ENCODE measurements at places on chromosomes 7 and 10. TPM values are rescaled to one million over a fixed set of nuclear protein-coding genes. Genes with fewer than 3 reads are reported as not detected.

The HSPA12A gene
- 2.3 TPM for total RNA-seq

The TSPAN12 gene
- total RNA-seq, result 1.3 TPM

- no peaks in the 10 kb centered on the region for H3K36me3 ChIP-seq
- no peaks in the 10 kb centered on the region for H3K27me3 ChIP-seq
- no peak for DNase-seq
- no peak overlapping the region for H3K4me3 ChIP-seq
- H3K4me1 ChIP-seq, result no peaks in the 10 kb centered on the region
These were observed 21.3 kb upstream of the LIPF start for GRCh38 chr10:88642963-88643362.

DNA sequence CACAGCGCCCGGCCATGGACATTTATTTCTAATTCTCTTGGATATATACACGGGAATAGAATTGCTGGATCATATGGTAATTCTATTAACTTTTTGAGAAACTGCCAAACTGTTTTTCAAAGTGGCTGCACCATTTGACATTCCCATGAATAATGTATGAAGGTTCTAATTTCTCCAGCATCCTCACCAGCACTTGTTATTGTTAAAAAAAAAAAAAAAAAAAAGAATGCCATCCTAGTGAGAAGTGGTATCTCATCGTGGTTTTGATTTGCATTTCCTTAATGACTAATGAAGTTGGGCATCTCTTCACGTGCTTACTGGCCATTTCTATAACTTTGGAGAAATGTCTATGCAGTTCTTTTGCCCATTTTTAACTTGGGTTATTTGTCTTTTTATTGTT is 13.5 kb downstream of the CNNM2 start:
- DNase-seq, result no peak
- no peaks in the 10 kb centered on the region for H3K27me3 ChIP-seq
- no peak overlapping the region for H3K4me3 ChIP-seq
- H3K27ac ChIP-seq, result no peak overlapping the region

The PSD gene
- total RNA-seq, result 3.4 TPM

The RTKN2 gene
- total RNA-seq, result 4.9 TPM

GRCh38 chr7:134368851-134369544 is 52.3 kb upstream of the SLC35B4 start:
- peaks cover 34% of the 10 kb centered on the region for H3K4me1 ChIP-seq
- H3K4me3 ChIP-seq, result no peak overlapping the region
- no peaks in the 10 kb centered on the region for H3K27me3 ChIP-seq
- peak overlapping the region; percentile 84 for H3K27ac ChIP-seq
- DNase-seq, result no peak

- H3K36me3 ChIP-seq, result no peaks in the 10 kb centered on the region
- no peak overlapping the region for H3K4me3 ChIP-seq
- DNase-seq, result no peak
These were observed 119.4 kb downstream of the COL28A1 start for GRCh38 chr7:7416031-7416858.

- H3K27me3 ChIP-seq, result no peaks in the 10 kb centered on the region
- peaks cover 12% of the 10 kb centered on the region for H3K4me1 ChIP-seq
- peaks cover 98% of the 10 kb centered on the region for H3K36me3 ChIP-seq
- no peak overlapping the region for H3K27ac ChIP-seq
- DNase-seq, result no peak
- no peak overlapping the region for H3K4me3 ChIP-seq
These were observed 90.4 kb downstream of the IDE start for GRCh38 chr10:92483539-92483938.

- H3K4me3 ChIP-seq, result no peak overlapping the region
- no peak overlapping the region for H3K27ac ChIP-seq
- H3K27me3 ChIP-seq, result no peaks in the 10 kb centered on the region
- H3K36me3 ChIP-seq, result no peaks in the 10 kb centered on the region
- no peak for DNase-seq
These were observed 70.2 kb downstream of the UBE2H start for GRCh38 chr7:129882531-129882930.

The VSIR gene
- 51.7 TPM for total RNA-seq

DNA sequence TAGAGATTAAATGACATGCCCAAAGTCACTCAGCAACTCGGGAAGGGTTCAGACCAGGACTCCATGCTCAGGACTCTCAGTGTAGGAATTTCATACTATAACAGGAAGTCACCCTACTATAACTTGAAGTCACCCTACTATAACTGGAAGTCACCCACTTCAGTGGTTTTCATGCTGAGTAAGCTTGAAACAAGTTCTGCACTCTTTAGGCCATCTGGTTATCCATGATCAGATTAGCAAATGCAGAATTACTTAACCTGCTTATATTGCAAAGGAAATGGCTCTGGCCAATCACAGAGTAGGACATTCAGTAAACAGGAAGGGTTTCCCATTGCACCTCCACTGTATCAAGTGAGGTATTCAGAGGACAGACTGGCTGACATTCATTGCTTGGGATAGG is 1240.4 kb downstream of the GATA3 start:
- no peaks in the 10 kb centered on the region for H3K4me1 ChIP-seq
- H3K27ac ChIP-seq, result no peak overlapping the region
- no peaks in the 10 kb centered on the region for H3K36me3 ChIP-seq
- no peaks in the 10 kb centered on the region for H3K27me3 ChIP-seq
- DNase-seq, result no peak
- H3K4me3 ChIP-seq, result no peak overlapping the region

- H3K27ac ChIP-seq, result no peak overlapping the region
- no peak overlapping the region for H3K4me3 ChIP-seq
- H3K27me3 ChIP-seq, result no peaks in the 10 kb centered on the region
- DNase-seq, result no peak
- H3K36me3 ChIP-seq, result no peaks in the 10 kb centered on the region
- no peaks in the 10 kb centered on the region for H3K4me1 ChIP-seq
These were observed 14.4 kb upstream of the MYL7 start for GRCh38 chr7:44155191-44156185.

The CYP3A7 gene
- total RNA-seq, result not detected

The CPA2 gene
- not detected for total RNA-seq

DNA sequence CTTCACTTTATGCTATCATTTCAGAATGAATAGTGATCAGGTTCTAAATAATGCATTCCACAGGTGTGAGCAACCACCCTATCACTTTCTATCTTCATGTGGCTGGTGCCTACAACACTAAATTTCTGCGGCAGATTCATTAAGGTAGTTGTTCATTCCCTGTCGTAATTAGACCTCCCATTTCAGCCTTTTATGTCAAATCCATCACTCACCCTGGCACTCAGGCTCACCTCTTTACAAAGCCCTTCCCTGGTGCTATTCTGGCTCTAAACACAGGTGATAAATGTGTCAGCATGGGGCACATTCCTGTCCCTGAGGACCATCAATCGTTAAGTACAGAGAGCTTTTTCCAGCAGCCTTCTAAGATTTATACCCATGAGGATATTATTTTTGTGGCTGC is 300.0 kb upstream of the C7orf33 start:
- no peaks in the 10 kb centered on the region for H3K36me3 ChIP-seq
- H3K27ac ChIP-seq, result no peak overlapping the region
- no peaks in the 10 kb centered on the region for H3K27me3 ChIP-seq
- no peak overlapping the region for H3K4me3 ChIP-seq
- H3K4me1 ChIP-seq, result no peaks in the 10 kb centered on the region

The LEP gene
- not detected for total RNA-seq

DNA sequence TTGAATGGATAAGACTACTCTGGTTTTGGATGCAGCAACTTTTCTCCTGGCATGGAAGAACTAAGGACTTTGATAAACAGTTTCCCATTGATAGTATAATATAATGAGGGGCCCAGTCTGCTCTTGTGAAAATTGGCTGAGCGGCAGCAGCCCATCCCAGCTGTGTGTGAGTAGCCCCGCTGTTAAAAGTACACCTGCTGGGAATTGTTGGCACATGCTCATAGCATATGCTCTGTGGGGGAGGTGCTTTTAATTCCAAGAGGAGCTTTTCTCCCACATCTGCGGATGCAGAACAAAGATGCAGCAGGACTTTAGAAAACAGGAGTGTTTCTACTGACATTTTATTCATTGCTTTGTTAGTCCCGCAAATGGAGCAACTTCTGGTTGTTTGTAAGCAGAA is 19.0 kb downstream of the SRI start:
- no peak for DNase-seq
- H3K27me3 ChIP-seq, result no peaks in the 10 kb centered on the region
- H3K4me3 ChIP-seq, result no peak overlapping the region
- no peak overlapping the region for H3K27ac ChIP-seq

- no peaks in the 10 kb centered on the region for H3K27me3 ChIP-seq
- no peak overlapping the region for H3K4me3 ChIP-seq
- no peak for DNase-seq
- H3K36me3 ChIP-seq, result no peaks in the 10 kb centered on the region
These were observed 254.7 kb downstream of the STK31 start for GRCh38 chr7:23964715-23965114.

DNA sequence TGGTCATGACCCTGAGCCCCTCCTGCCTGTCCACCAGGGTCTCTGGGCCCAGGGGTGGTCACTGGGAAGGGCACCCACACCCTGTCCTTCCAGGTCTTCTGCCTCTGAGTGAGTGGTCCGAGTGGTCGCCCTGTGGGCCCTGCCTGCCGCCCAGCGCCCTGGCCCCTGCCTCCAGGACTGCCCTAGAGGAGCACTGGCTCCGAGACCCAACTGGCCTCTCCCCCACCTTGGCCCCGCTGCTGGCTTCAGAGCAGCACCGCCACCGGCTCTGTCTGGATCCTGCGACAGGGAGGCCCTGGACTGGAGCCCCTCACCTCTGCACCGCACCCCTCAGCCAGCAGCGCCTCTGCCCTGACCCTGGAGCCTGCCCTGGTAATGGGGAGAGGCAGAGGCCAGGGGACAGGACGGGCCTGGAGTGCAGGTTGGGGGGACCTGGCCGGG is 13.9 kb upstream of the ZNF862 start:
- H3K36me3 ChIP-seq, result no peaks in the 10 kb centered on the region
- no peaks in the 10 kb centered on the region for H3K27me3 ChIP-seq
- peaks cover 15% of the 10 kb centered on the region for H3K4me1 ChIP-seq
- no peak overlapping the region for H3K27ac ChIP-seq
- no peak for DNase-seq
- no peak overlapping the region for H3K4me3 ChIP-seq

The UPP1 gene
- 59.0 TPM for total RNA-seq

GRCh38 chr7:111986601-111987000 is 219.6 kb downstream of the DOCK4 start:
- H3K36me3 ChIP-seq, result peaks cover 33% of the 10 kb centered on the region
- DNase-seq, result no peak
- H3K4me1 ChIP-seq, result no peaks in the 10 kb centered on the region

DNA sequence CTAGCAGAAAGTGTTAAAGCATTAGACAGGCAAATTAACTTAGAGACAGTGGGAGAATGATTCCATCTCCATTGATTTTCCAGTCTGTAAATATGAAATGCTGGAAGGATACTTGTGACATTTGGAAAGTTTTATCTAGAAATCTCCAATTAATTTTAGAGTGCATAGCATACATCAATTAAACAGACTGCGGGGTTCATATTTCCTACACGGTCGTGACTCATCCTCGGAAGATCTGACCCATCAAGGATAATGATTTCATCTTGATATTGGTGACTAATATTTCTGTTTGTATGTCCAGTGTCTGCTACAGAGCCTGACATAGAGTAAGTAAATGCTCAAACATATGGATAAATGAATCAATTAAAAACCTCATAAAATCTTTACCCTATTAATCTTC is 474.9 kb downstream of the KCNMA1 start:
- H3K4me1 ChIP-seq, result peaks cover 13% of the 10 kb centered on the region
- no peak overlapping the region for H3K4me3 ChIP-seq
- no peak for DNase-seq
- H3K27ac ChIP-seq, result no peak overlapping the region
- no peaks in the 10 kb centered on the region for H3K27me3 ChIP-seq

The ASIC3 gene
- 0.95 TPM for total RNA-seq

The MARVELD1 gene
- total RNA-seq, result 4.0 TPM

DNA sequence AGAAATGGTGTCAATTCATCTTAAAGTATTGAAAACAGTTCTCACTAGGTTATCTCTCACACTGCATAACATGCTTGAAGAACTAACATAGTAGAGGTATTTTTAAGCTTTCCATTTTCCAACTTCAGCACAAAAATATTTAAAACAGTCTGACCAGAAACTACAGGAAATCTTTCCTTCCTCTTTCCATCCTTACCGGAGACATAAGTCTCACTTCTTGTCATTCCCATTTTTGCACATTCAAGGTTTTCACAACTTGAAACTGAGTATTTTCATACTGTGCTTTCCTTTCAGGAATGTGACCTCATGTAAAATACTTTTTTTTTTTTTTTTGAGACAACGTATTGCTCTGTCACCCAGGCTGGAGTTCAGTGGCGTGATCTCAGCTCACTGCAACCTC is 45.2 kb downstream of the ARHGAP12 start:
- H3K4me3 ChIP-seq, result no peak overlapping the region
- no peaks in the 10 kb centered on the region for H3K36me3 ChIP-seq
- H3K27me3 ChIP-seq, result no peaks in the 10 kb centered on the region
- no peak for DNase-seq

The OR6V1 gene
- not detected for total RNA-seq

GRCh38 chr7:70406186-70406949 is 725.6 kb upstream of the GALNT17 start:
- DNase-seq, result no peak
- no peaks in the 10 kb centered on the region for H3K36me3 ChIP-seq
- H3K27me3 ChIP-seq, result no peaks in the 10 kb centered on the region
- H3K27ac ChIP-seq, result no peak overlapping the region
- no peaks in the 10 kb centered on the region for H3K4me1 ChIP-seq
- no peak overlapping the region for H3K4me3 ChIP-seq

DNA sequence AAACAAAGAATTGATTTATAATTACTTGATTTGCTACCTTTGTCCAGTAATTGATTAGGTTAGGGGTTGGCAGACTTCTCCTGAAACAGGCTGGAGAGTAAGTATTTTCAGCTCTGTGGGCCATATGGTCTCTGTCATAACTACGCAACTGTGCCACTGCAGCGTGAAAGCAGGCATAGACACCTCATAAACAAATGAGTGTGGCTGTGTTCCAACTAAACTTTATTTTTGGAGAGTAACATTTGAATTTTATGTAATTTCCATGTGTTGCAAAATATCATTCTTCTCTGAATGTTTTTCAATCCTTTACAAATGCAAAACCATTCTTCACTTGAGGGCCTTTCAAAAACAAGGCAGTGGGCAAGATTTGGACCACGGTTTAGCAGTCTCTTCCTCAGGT is 76.9 kb downstream of the GALNT17 start:
- H3K36me3 ChIP-seq, result no peaks in the 10 kb centered on the region
- H3K4me3 ChIP-seq, result no peak overlapping the region
- no peaks in the 10 kb centered on the region for H3K27me3 ChIP-seq

The TMEM273 gene
- 11.3 TPM for total RNA-seq

GRCh38 chr10:128078136-128078969 is 47.9 kb downstream of the MKI67 start:
- H3K27me3 ChIP-seq, result no peaks in the 10 kb centered on the region
- peaks cover 98% of the 10 kb centered on the region for H3K36me3 ChIP-seq
- no peak overlapping the region for H3K4me3 ChIP-seq
- H3K27ac ChIP-seq, result no peak overlapping the region
- no peak for DNase-seq
- no peaks in the 10 kb centered on the region for H3K4me1 ChIP-seq

The CRTAC1 gene
- total RNA-seq, result 1.2 TPM

The DNA2 gene
- total RNA-seq, result 10.5 TPM

DNA sequence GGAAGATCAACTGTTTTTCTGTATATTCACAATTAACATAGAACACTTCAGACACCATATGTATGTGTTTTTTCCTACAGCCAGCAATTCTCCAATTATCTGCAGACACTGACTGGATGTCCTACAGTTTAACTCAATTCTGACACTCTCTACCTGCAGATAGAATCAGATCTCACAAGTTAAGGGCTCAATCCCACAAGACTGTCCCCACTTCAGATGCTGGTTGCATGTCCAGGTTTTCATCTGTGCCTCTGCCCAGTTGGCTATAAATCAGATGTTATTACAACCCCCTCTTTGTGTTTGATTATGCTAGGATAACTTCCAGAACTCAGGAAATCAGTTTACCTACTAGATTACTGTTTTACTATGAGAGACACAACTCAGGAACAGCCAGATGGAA is 295.9 kb downstream of the TWIST1 start:
- DNase-seq, result no peak
- H3K4me3 ChIP-seq, result no peak overlapping the region
- peaks cover 4% of the 10 kb centered on the region for H3K4me1 ChIP-seq
- no peak overlapping the region for H3K27ac ChIP-seq
- no peaks in the 10 kb centered on the region for H3K27me3 ChIP-seq
